ENCODE measurements at places on chromosomes 1 and 21. TPM values are rescaled to one million over a fixed set of nuclear protein-coding genes. Genes with fewer than 3 reads are reported as not detected.

DNA sequence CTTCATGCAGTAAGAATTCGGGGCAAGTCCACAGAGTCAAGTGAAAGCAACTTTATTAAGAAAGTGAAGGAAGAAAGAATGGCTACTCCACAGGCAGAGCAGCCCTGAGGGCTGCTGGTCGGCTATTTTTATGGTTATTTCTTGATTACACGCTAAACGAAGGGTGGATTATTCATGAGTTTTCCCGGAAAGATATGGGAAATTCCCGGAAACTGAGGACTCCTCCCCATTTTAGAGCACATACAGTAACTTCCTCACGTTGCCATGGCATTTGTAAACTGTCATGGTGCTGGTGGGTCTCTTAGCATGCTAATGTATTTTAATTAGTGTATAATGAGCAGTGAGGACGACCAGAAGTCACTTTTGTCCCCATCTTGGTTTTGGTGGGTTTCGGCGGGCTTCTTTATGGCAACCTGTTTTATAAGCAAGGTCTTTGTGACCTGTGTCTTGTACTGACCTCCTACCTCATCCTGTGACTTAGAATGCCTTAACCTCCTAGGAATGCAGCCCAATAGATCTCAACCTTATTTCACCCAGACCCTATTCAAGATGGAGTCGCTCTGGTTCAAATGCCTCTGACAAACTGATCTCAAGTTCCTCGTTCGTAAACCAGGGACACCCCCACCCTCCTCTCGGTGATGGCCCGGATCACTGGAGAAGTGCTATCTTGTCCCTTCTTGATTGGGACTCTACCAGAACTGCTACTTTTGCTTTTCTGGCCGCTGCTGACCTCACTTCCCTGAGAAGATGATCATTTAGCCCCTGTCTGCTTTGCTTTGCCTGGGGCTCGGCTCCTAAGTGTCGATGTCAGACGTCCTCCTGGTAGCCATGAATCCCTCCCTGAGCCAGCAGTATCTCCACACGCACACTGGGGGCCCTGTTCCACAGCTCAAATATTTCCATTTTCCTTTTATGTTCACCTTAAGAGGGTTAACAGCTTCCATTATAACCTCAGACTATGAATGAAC, 48.8 kb downstream of the CLSTN1 start:
- H3K36me3 ChIP-seq = peaks cover 10% of the 10 kb centered on the region
- H3K27ac ChIP-seq = no peak overlapping the region
- no peak for DNase-seq

DNA sequence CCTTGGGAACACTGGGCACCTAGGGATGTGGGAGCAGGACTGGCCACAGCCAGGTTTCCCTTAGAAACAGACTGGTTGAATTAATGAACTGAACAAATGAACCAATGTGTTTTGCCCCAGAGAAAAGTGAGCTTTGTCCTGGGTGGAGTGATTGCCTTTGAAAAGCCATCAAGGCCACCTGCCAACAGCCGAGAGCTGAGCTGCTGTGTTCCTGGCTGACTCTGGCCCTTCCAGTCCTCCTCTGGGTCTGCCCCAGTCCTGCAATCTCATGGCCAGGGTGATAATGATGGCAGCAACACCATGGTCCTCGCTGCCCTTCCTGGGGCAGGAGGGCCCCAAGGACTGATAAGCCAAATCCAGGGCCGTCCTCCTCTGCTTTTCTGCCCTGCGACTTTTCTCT, 18.2 kb upstream of the GJA9 start:
- DNase-seq = no peak
- no peaks in the 10 kb centered on the region for H3K36me3 ChIP-seq
- H3K4me1 ChIP-seq = no peaks in the 10 kb centered on the region
- H3K27ac ChIP-seq = no peak overlapping the region
- H3K4me3 ChIP-seq = no peak overlapping the region

DNA sequence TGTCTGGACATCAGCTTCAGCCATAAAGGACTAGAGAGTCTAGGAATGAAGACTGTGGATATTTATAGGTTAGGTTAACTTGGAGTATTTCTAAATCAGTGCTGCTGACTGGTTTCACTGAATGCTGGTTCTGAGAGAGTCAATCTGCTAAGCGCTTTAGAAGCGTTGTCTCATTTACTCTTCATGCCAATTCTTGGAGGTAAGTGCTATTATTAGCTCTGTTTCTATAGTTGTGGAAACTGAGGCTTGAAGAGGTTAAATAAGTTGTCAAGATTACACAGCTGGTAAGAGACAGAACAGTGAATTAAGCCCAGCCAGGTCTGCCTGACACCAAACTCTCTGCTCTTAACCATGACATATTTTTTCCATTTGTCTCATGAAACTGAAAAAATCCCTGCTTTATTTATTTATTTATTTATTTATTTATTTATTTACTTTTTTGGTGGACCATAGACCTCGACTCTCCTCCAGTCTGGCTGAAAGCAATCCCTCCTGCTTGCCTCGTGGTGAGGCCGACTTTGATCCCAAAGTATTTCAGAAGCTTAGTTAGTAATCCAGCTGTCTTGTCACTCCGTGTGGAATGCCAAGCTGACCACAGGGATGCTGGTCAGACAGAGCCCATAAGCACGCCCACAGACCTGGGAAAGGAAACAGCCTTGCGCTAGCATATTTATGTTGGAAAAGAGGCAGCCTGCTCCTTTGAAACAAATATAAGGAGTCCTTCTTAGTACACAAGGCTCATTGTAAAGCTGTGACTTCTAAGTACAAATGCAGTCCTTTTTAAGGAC, 16.9 kb downstream of the NTMT2 start:
- no peaks in the 10 kb centered on the region for H3K27me3 ChIP-seq
- H3K4me3 ChIP-seq = no peak overlapping the region
- H3K27ac ChIP-seq = peak overlapping the region; percentile 41
- no peaks in the 10 kb centered on the region for H3K36me3 ChIP-seq
- no peak for DNase-seq

GRCh38 chr1:244989813-244990212, 125.5 kb upstream of the HNRNPU start:
- no peaks in the 10 kb centered on the region for H3K36me3 ChIP-seq
- no peak for DNase-seq
- H3K4me1 ChIP-seq = no peaks in the 10 kb centered on the region
- no peaks in the 10 kb centered on the region for H3K27me3 ChIP-seq
- H3K27ac ChIP-seq = no peak overlapping the region

GRCh38 chr1:3548156-3548893, 63.0 kb downstream of the MEGF6 start:
- H3K27me3 ChIP-seq = no peaks in the 10 kb centered on the region
- no peak overlapping the region for H3K4me3 ChIP-seq
- no peaks in the 10 kb centered on the region for H3K36me3 ChIP-seq
- peak; percentile 37 for DNase-seq
- no peak overlapping the region for H3K27ac ChIP-seq

GRCh38 chr1:224433041-224433691, 1.4 kb downstream of the WDR26 start:
- no peak for DNase-seq
- no peaks in the 10 kb centered on the region for H3K36me3 ChIP-seq
- H3K4me1 ChIP-seq = peaks cover 61% of the 10 kb centered on the region
- H3K27me3 ChIP-seq = no peaks in the 10 kb centered on the region

The CD1B gene
- total RNA-seq = 0.39 TPM

The CREB3L4 gene
- total RNA-seq = 8.5 TPM

The CELA3B gene
- total RNA-seq = 1.3 TPM

The ST6GALNAC3 gene
- total RNA-seq = 10.3 TPM

The MPZ gene
- 1.3 TPM for total RNA-seq
